ENCODE measurements at places on chromosomes 3 and 15.

- no peak for DNase-seq
Measured at GRCh38 chr3:16452261-16452660, 61.2 kb downstream of the RFTN1 start.

DNA sequence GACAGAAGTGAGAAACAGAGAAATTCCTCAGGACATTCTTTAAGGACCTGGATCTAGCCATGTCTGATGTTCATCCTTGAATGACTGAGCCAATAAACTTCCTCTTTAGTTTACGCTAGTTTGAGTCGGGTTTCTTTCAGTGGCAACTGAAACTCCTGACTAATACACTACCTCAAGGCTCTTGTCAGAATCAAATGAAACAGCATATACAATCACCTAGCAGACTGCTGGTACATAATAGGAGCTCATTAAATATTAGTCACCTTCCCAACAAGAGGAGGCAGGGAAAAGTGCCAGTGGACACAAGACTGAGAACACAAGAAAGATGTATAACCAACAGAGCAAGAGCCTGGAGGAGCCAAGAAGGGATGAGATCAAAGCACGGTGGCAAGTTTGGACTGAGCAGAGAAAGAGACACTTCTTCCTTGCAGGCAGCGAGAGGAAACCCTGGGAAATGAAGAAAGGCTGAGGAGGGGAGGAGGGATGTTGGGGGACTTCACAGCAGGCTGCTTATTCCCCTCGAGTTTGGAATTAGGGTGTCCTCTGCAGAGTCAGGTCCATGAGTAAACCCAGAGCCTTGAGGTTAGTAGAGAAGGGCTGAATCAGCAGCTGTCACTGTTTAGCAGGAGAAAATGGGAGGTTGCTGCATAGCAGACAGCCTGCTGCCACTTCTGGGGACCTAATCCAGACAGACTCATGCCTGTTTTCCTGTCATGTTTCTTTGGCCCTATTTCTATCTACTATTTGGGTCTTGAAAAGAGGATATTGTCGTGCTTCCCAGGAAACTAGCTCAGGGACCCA, 73.3 kb downstream of the MRPL46 start:
- DNase-seq = no peak

GRCh38 chr3:194223951-194224350, 88.0 kb downstream of the HES1 start:
- no peak for DNase-seq

GRCh38 chr3:102059145-102059943, 210.0 kb downstream of the NFKBIZ start:
- DNase-seq = no peak

DNA sequence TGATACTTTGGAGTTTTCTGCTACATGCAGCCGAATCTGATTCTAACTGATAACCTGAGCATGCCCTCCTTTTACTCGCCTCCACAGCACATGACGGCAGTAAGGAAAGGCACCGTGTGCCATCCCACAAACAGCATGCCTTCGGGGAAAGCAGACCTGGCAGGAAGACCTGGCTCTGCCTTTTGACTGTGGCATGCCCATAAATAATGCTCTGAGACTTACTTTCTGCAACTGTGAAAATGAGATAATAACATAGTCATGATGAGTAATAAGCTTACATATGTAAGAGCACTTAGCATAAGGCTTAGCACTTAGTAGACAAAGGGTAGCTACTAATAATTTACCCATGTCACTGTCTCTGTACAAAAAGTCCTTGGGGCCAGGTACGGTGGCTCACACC, 32.9 kb downstream of the MTHFS start:
- no peak for DNase-seq

DNA sequence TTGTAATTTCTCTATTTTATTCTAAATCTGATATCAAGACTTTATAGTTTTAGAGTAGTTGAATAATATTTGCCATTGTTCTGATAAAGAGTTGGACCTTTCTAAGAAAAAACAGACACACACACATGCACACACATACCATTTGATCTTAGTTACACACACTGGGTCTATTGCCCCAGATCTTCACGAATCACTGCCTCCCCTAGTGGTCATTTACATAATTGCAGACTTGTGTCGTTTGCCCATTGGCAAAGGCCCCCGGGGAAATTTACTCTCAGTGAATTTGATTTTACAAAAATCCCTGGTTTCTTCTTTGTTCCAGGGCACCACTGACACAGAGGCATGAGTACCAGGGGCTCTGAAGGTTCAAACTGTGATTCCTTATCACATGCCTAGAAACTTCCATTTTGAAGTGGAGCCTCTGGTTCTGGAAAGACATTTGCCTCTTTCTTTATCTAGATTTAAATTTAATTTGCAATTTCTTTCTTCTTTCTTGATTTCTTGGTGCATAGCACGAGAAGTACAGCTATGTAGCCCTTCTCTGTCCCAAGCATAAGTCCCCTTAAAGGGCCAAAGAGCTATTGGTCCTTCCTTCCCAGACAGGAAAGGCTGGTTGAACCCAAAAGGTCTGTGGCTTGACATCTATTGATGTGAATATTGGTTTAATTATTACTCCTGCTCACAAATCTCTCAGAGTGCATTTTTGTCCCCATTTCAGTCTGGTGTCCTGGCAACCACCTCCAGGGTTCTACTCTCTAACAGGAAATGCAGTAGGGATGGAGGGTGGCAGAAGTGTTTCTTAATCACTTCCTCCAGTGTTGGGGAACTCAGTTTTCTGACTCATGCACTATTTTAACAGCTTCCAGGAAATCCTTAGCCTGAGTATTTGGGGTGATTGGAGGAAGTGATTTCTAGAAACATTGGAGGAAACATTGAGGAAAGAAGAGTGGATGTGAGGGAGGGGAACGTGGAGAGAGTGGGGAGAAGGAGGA, 32.4 kb upstream of the SLC6A11 start:
- DNase-seq = no peak

DNA sequence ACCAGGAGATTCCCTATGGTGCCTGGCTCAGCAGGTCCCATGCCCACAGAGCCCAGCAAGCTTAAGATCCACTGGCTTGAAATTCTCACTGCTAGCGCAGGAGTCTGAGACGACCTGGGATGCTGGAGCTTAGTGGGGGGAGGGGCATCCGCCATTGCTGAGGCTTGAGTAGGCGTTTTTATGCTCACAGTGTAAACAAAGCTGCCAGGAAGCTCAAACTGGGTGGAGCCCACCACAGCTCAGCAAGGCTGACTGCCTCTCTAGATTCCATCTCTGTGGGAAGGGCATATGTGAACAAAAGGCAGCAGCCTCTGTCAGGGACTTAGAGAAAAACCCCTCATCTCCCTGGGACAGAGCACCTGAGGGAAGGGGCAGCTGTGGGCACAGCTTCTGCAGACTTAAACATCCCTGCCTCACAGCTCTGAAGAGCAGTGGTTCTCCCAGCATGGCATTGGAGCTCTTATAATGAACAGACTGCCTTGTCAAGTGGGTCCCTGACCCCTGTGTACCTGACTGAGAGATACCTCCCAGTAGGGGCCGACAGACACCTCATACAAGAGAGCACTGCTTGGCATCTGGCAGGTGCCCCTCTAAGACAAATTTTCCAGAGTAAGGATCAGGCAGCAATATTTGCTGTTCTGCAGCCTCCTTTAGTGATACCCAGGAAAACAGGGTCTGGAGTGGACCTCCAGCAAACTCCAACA, 231.5 kb upstream of the SETMAR start:
- DNase-seq = no peak

- DNase-seq = no peak
Measured at GRCh38 chr3:65318231-65318630, 630.4 kb upstream of the ADAMTS9 start.

DNA sequence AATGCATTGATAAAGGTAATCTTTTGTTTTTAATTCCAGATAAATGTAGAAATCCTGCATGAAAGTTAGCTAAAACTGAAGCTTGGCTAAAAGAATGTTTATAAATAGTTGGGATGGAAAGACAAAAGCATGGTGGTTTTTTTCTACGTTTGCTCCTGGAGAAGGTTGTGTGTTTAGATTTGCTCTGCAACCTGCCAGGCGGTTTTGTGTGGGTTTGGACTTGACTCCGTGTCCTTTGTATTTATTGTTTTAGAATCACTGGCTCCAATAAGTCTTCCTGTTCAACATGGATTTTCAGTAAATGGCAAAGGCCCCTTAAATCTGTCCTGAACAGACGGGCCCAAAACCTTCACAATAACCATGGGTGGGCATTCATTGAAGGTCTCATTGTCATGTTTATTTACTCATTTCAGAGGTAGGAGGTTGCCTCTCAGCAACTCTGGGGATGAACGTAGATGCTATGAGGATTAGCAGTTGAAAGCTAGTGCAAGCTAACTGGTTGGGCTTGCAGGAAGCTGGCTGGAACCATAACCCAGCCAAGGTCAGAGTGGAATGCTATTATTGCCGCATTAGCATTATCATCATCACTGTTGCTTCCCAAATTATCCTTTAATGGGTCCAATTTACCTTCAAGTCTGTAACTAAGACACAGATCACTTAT, 60.6 kb upstream of the ADAMTS9 start:
- no peak for DNase-seq

GRCh38 chr3:172279191-172279640, 169.0 kb downstream of the GHSR start:
- DNase-seq = no peak

GRCh38 chr3:54994111-54994513, 66.3 kb upstream of the LRTM1 start:
- DNase-seq = no peak

Data from hypothalamus (tissue), 51 donors.